ENCODE measurements at places on chromosomes 3 and 15.

DNA sequence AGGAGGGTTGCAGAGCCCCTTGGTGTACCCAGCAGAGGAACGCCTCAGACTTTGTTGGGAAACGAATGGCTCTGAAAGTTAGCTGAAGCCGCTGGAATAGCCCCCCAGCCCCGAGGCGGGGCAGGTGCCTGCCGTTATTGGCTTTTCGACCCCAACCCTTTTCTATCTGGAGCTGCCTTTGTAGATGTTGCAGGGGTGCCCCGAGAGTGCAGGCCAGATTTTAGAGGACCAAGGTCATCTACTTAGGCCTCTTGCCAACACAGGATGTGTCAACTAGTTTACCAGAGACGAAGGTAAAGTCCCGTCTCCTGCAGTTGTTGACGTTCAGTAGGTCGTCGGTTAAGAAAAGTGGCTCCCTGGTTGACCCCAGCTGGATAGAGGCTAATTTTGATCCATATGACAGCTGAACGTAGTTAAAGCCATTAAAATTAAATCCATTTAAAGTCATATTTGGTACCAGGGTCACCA lies 579 bp upstream of the UBE3A start:
- ATAC-seq = peak; percentile 11

- no peak for ATAC-seq
Observed at GRCh38 chr3:100088735-100089368, 25.4 kb downstream of the FILIP1L start.

- peak; percentile 86 for ATAC-seq
Observed at GRCh38 chr15:52483707-52484106, 45.0 kb downstream of the MYO5A start.

GRCh38 chr3:46900007-46900292 lies 22.4 kb downstream of the PTH1R start:
- ATAC-seq = no peak

DNA sequence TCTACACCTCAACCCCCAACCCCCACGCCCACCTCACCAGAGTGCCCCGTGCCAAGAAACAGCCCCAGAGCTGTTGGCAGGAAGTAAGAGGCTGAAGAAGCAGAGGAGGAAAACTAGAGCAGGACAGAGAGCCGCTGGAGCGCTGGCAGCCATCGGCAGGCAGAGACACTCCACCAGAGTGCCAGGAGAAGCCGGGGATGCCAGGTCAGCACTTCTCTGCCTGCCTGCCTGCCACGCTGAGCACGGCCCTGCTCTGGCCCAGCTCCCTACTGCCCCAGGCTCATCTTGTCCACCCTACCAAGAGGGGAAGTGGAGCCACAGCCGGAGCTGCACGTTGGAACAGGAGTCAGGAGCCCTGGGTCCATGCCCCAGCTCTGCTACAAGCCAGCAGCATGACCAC lies 29.7 kb downstream of the CACNA2D2 start:
- no peak for ATAC-seq

- no peak for ATAC-seq
Observed at GRCh38 chr3:24110051-24110450, 165.0 kb downstream of the NR1D2 start.

DNA sequence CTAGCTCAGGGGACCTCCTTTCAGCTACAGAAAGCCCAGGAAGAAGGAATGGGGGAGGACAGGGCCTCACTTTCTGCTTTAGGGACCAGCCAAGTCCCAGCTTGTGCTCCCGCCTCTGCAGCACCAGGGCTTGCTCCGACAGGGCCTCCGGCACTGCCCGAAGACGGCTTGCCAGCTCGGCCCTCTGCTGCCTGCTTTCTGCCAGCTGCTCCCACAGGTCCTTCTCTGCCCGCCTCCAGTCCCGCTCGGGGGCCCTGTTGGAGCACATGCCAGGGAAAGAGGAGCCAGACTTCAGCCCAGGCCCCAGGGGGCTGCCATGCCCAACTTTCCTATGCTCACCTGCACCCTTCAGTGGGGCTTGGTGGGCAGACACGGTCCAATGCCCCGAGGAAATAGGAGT lies 4.3 kb upstream of the CLK3 start:
- ATAC-seq = no peak

- peak; percentile 37 for ATAC-seq
Observed at GRCh38 chr3:143840636-143841035, 7.6 kb downstream of the SLC9A9 start.
